Muscle of back (tissue), 13 donors: ENCODE measurements at places on chromosomes 7 and 10. TPM values are rescaled to one million over a fixed set of nuclear protein-coding genes. Genes with fewer than 3 reads are reported as not detected.
A peak's percentile ranks its signal among the peaks of the same experiment; 100 is the strongest.

DNA sequence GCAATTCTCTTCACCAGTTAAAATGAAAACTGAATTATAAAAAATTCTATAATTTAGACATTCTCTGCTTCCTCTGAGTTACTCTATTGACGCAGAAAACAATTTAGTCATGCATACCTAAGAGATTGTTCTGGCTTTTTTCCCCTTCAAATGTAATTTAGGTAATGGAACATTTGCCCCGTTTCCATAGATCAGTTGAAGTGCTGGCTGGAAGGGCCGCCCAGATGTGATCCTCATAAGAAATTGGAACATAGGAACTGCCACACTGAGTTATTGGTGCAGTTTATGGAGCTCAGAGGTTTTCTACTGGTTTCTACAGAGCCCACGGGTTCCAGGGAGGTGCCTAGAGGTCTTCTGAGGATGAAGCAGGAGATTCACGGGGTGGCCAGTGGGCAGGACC is 581.7 kb downstream of the SDK1 start:
- DNase-seq = peak; percentile 68

GRCh38 chr10:77391605-77392235 is 245.9 kb downstream of the KCNMA1 start:
- peak; percentile 90 for DNase-seq

NEUROD6 gene
- polyA plus RNA-seq = 0.07 TPM

- no peak for DNase-seq
These were observed 834.9 kb downstream of the GRID1 start for GRCh38 chr10:85531706-85532105.

PDK4 gene
- polyA plus RNA-seq = 12.8 TPM

- DNase-seq = no peak
These were observed 262.9 kb downstream of the TCERG1L start for GRCh38 chr10:131048606-131049005.

DNA sequence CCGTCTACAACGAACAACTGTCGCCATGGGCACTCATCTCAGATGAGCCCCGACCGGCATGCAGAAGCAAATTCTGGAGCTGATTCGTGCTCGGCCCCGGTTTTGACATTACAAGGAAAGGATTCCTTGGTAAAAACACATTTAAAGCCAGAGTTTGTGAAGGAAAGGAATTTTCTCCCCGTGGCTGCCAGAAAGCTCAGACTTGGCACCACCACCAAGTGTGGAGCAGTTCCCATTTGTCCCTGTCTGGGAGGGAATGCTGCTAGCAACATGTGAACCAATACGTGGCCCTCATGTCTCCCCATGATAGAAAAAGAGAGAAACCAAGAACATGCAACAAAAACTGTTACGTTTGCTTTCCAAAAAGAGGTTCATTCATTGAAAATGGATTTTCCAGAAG is 55.2 kb upstream of the DDC start:
- DNase-seq = no peak

- DNase-seq = no peak
These were observed 20.1 kb downstream of the MYL10 start for GRCh38 chr7:101608772-101609713.

DNA sequence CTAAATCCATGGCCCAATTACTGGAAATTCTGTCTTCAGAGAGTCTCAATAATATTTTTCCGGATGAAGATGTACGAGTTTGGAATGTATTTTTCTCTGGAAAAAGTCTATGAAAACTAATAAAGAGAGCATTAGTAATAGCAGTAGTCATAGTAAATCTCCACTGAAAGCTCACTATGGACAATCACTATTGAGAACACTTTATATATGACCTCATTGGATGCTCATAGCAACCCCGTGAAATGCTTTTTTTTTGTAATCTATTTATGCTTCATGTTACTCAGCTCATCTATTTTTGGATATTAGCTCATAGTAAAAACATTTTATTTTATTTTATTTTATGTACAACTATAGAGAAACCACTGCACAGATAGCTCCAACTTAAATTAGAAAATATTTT is 94.3 kb upstream of the MYO3A start:
- no peak for DNase-seq

GRCh38 chr10:821322-821721 is 110.2 kb downstream of the LARP4B start:
- no peak for DNase-seq

UCN3 gene
- polyA plus RNA-seq = not detected

GRCh38 chr10:113992471-113993011 is 51.1 kb upstream of the ADRB1 start:
- DNase-seq = peak; percentile 6

NYAP1 gene
- 1.6 TPM for polyA plus RNA-seq

TSPAN15 gene
- polyA plus RNA-seq = 77.2 TPM

DNA sequence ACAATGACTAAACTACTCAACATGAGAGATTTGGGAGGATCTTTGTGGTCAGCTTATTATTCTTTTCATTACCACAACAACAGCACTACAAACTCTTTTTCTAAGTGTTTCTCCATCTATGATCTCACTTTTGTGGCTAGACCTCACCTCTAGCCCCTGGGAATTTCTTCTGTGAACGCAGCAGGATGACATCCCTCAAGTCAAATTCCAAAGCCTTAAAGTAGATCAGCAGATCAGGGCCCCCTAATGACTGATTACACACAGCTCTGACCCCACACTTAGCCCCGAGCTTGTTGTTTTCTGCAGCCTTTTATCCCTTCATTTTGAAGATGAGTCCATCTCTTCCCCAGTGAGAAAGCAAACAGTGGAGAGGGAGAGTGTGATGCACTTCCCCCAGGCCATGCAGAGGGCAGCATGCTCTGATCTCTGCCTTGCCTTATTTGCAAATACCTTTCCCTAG is 27.3 kb downstream of the TFAM start:
- peak; percentile 49 for DNase-seq

DNA sequence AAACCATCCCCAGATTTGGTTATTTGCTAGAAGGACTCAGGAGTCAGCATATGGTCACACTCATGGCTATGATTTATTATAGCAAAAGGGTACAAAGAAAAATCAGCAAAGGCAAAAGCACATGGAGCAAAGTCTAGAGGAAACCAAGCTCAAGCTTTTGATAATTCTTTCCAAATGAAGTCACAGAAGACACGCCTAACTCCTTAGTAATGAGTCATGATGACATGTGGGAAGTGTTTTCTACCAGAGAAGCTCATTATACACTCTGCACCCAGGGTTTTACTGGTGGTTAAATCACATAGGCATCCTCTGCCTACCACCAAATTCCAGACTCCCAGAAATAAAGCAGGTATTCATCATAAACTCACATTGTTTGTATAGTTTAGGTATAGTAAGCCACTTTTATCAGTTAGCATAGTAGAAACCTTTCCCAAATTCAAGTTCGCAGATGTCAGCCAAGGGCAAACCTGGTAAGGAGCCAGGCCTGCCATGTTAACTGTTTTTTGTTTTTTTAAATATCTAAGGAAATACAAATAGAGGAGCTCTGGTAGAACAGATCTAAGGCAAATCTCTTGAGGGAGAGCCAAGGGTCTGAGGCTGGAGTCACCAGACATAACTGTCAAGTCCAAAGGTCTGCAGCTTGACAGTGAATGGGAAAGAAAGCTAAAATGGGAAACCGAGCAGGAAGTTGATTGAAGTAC is 15.4 kb upstream of the HIBADH start:
- DNase-seq = no peak

GRCh38 chr10:63757067-63757466 is 235.9 kb downstream of the REEP3 start:
- DNase-seq = no peak

GSAP gene
- polyA plus RNA-seq = 6.2 TPM

OPALIN gene
- polyA plus RNA-seq = not detected

UBTD1 gene
- 15.6 TPM for polyA plus RNA-seq

PTPN20 gene
- polyA plus RNA-seq = 1.3 TPM

DNA sequence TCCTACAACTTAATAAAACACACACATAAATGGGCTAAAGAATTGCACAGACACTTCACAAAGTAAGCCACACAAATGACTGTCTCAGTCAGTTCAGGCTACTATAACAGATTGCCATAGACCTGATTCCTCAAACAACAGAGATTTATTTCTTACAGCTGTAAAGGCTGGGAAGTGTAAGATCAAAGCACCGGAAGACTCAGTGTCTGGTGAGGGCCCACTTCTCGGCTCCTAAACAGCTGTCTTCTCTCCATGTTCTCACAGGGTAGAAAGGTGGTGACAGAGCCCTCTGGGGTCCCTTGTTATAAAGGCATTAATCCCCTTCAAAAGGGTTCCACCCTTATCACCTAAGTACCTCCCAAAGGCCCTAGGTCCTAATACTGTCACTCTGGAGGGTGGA is 18.3 kb downstream of the STK32C start:
- no peak for DNase-seq

DNA sequence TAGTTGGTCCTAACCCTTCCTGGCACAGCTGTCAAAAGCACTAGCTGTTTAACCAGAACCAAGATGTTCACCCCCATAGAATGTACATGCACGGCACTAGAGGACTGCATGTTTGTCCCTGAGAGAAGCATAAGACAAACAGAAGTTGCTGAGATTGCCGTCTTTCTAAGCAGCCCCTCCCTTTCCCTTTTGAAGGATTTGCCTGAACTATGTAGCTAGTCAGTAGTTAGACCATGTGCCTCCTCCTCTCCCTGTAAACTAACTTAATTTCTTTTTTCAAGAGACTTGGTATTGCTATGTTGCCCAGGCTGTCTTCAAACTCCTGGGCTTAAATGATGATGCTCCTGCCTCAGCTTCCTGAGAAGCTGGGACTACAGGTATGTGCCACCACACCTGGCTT is 40.7 kb downstream of the TBC1D12 start:
- no peak for DNase-seq

DNA sequence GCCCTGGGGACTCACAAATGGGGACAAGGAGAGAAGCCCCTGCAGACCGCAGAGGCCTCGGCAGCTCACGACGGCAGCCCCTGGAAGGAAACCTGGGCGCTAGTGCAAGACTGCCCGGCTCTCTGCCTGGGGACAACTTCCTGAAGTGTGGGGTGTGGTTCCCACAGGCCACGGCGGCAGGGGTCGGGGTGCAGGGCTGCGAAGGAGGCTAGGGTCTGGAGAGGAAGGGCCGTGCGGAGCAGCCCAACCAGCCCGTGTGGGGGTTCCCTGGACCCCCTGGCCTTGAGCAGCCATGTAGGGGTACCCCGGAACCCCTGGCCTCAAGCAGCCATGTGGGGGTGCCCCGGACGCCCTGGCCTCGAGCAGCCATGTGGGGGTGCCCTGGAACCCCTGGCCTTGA is 19.5 kb downstream of the CFAP46 start:
- DNase-seq = no peak

ZP3 gene
- polyA plus RNA-seq = 1.6 TPM

DNA sequence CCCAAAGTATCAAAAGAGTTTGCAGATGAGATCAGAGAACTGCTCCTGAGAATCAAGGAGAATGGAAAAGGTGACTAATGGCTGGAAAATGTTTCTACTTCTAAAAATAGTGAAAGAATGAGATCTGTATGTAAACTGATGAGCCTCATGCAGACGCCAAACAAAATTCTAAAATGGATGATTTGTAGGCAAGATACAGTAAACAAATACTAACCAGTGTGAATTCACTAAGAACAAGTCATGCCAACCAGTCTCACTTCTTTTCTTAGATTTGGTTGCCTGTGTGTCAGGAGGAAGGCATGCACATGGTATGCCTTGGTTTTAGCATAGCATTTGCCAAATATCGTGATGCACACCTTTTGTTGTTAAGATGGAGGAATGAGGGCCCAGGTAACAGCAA is 94.9 kb upstream of the PIK3CG start:
- DNase-seq = no peak

NUTM2E gene
- 0.42 TPM for polyA plus RNA-seq

GRCh38 chr10:110305767-110306451 is 1.2 kb upstream of the SMNDC1 start:
- peak; percentile 67 for DNase-seq

DGKB gene
- polyA plus RNA-seq = 1.00 TPM

- no peak for DNase-seq
These were observed 10.7 kb downstream of the AMZ1 start for GRCh38 chr7:2698581-2699288.

GRCh38 chr7:142833174-142834048 is 21.5 kb upstream of the EPHB6 start:
- DNase-seq = no peak

DNA sequence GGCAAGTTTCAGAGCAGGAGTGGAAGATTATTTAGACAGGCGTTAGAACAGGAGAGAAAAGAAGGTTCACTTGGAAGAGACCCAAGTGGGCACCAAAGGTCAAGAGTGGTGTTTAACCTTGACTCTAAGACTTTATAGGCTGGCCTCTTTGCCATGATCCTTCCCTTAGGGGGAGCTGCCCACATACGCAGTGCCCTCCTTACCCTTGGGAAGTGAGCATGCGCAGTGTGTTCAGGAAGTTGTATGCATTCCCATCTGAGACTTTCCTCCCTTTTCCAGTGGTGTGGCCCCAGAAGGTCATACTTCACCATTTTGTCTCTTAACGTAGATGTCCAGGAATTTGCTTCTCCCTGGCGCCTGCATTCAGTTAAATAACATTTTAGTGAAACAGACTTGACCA is 95.8 kb downstream of the CXCL12 start:
- DNase-seq = no peak

DNA sequence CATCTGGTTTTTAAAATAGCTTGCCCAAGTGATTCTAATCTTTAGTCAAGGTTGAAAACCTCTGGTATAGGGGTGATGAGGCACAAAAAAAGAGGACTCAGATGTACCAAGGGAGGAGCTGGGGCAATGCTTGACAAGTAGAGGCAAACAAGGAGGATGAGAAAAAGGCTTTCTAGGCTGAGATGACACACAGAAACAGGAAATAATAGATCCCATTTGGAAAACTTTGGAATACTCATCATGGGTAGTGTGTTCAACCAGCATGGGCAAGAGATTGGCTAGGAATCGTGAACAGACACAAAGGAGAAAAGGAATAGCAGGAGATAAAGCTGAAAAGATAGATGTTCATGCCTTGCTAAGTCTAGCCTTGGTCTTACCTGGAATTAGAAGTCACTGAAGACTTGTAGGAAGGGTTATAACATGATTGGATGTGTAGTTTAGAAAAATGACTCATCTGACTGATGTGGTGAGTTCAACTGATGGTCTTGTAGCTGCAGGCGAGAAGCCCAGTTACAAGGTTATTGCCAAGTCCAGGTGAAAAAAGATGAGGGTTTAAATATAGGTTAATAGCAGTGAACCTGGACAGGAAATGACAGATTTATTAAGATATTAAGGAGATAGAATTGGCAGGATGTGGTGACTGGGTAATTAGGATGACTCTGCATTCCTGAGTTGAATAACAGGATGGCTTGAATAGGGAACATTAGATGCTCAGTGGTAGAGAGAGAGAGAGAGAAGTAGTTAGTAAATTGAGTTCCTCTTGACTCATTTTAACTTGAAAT is 214.0 kb upstream of the LRGUK start:
- DNase-seq = no peak
